ENCODE measurements at places on chromosomes 4 and X.

- DNase-seq: no peak
These were observed 116.0 kb downstream of the SNCA start for GRCh38 chr4:89720981-89721380.

- no peak for DNase-seq
These were observed 27.4 kb downstream of the PHKA2 start for GRCh38 chrX:18956303-18957032.

- DNase-seq: no peak
These were observed 226.7 kb downstream of the ARHGAP10 start for GRCh38 chr4:147958489-147959065.

DNA sequence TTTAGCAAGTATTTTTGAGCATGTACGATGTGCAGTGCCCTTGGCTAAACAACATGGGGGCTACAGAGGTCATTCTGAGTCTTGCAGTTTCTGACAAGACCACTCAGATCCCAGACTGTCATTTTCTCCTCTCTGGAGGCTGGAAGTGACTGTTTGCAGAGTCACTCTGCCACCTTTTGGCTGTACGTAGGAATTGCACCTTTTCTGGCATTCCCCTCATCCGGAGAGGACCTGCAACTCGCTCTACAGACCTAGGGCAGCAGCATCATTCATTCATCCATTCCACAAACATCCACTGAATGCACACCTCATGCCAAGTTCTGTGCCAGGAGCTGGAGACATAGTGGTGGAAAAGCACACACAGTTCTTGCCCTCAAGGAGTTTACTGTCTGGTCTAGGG lies 160.4 kb upstream of the GPR101 start:
- peak; percentile 61 for DNase-seq

DNA sequence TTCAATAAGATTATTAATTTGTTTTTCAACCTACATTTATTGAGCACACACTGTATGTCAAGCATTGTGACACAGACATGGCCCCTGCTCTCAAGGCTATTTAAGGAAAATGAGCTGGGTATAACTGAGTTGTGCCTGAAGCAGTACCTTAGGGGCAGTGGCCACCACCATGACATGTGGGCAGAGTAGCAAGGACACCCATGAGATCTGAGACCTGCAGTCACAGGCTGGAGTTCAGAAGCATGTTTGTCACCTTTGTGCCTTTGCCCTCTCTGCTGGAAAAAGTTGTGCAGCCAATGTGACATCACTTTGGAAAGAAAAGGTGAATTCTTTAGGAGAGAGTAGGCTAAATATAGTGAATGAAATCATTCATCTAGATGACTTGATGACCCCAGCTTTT lies 501.3 kb downstream of the BCOR start:
- no peak for DNase-seq

- peak; percentile 21 for DNase-seq
These were observed 593 bp downstream of the NPY1R start for GRCh38 chr4:163331629-163332376.

GRCh38 chrX:153642051-153642654 lies 4.8 kb upstream of the DUSP9 start:
- no peak for DNase-seq

- no peak for DNase-seq
These were observed 405.4 kb downstream of the AR start for GRCh38 chrX:67949270-67949669.

GRCh38 chr4:55312489-55313101 lies 33.4 kb upstream of the SRD5A3 start:
- peak; percentile 65 for DNase-seq

DNA sequence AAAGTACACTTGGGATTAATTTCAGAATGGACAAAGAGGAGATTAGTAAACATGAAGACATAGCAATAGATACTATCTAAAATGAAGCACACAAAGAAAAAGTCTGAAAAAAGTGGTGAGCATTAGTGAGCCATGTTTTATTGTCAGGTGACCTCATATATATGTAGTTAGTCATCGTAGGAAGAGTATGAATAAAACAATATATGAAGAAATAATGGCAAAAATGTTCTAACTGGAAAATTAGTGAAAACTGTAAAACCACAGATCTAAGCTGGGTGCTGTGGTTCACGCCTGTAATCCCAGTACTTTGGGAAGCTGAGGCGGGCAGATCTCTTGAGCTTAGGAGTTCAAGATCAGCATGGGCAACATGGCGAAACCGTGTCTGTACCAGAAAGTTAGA lies 67.9 kb downstream of the RBPJ start:
- DNase-seq: peak; percentile 13

GRCh38 chrX:77742788-77743476 lies 43.1 kb downstream of the ATRX start:
- DNase-seq: no peak

Data from MCF 10A (cell line).